Aorta (tissue), 5 donors: ENCODE measurements at places on chromosomes 2 and 18. TPM values are rescaled to one million over a fixed set of nuclear protein-coding genes. Genes with fewer than 3 reads are reported as not detected.

DNA sequence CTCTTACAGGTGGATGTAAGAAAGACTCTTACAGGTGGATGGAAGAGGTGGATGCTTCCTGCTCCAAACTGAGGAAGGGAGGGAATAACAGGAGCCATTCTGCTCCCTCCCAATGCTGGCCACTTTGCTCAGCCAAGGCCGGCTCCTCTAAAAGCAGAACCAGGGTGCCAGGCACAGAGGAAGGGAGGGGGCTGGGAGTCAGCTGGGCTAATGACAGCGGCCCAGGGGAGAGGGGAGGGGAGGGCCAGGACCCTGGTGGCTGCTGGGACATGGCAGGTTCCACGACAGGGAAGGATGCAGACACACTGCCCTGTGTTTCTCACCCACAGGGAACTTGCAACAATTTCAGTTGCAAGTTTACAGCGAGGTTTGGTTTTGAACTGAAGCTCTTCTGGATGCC lies 173.4 kb downstream of the ANAPC1 start:
- no peaks in the 10 kb centered on the region for H3K4me1 ChIP-seq
- no peaks in the 10 kb centered on the region for H3K27me3 ChIP-seq
- H3K4me3 ChIP-seq: no peak overlapping the region
- DNase-seq: no peak
- no peak overlapping the region for H3K27ac ChIP-seq

DNA sequence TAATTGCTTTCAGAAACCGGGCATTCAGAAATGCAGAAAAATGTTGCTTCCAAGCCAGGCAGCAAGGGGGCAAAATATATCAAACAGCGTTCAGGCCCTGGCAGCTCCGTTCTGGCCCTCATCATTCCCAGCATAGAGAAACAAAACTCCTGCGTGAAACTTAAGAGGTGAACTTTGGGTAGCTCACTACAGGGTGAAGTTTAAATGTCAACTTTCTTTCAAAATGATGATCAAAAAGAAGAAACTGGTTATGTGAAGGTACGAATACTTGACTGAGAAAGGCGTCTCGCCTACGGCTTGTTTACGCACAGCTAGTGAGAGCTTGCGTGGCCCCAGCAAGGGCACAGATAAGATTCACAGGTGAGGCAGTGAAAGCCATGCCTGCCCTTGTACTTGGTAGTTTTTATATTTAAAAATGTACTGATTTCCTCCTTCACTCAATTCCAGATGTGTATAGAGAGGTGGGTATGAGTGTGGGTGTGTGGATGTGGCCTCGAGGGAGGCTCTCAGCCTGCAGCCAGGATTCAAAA lies 127.5 kb downstream of the NFATC1 start:
- H3K36me3 ChIP-seq: no peaks in the 10 kb centered on the region
- DNase-seq: peak; percentile 34
- H3K4me3 ChIP-seq: no peak overlapping the region
- no peaks in the 10 kb centered on the region for H3K27me3 ChIP-seq
- no peaks in the 10 kb centered on the region for H3K4me1 ChIP-seq

DNA sequence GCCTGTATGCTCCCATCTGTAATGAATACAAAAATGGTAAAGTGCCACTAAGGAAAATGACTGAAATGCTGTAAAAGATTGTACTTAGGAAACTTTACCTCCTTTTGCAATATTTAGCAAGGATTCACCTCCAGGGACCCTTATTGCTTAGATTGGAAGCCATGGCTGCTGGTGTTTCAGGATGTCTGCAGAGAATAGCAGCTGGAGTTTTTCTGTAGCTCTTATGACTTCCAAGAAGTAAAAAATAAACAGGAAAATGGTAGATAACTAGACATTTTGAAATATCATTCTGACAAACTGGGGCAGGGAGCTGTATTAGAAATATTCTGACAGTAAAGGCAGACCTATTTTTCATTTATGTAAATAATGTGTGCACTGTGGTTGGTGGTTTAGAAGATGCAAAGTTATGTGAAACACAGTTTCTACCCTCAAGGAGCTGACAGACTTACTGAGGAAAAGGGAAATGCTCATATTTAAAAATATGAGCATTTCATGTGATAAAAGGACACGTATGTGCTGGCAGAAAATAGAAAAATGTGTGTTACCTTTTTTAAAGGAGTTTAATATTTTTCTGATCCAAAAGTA lies 224.9 kb upstream of the BOD1L2 start:
- no peak for DNase-seq
- H3K27ac ChIP-seq: no peak overlapping the region
- no peaks in the 10 kb centered on the region for H3K27me3 ChIP-seq
- H3K4me1 ChIP-seq: no peaks in the 10 kb centered on the region
- no peak overlapping the region for H3K4me3 ChIP-seq

- H3K27ac ChIP-seq: no peak overlapping the region
- no peaks in the 10 kb centered on the region for H3K27me3 ChIP-seq
- H3K4me3 ChIP-seq: no peak overlapping the region
- DNase-seq: no peak
These were observed 138.9 kb downstream of the PID1 start for GRCh38 chr2:229132236-229132635.

Gene CPO
- 0.51 TPM for total RNA-seq
